ENCODE measurements at places on chromosomes 11 and 22.
A peak's percentile ranks its signal among the peaks of the same experiment; 100 is the strongest.

- DNase-seq: no peak
Measured at GRCh38 chr11:117231842-117232091, at the start of gene PCSK7. TSS of gene PCSK7 (minus strand) at chr11:117232073. CDS start at chr11:117229844, 2,229 bp downstream.

- no peak for DNase-seq
Measured at GRCh38 chr11:34787895-34788294, 128.3 kb downstream of the APIP start.

GRCh38 chr22:43407591-43407990 lies 4.2 kb upstream of the MPPED1 start:
- no peak for DNase-seq

GRCh38 chr11:24556693-24557092 lies 59.8 kb downstream of the LUZP2 start:
- DNase-seq: no peak

DNA sequence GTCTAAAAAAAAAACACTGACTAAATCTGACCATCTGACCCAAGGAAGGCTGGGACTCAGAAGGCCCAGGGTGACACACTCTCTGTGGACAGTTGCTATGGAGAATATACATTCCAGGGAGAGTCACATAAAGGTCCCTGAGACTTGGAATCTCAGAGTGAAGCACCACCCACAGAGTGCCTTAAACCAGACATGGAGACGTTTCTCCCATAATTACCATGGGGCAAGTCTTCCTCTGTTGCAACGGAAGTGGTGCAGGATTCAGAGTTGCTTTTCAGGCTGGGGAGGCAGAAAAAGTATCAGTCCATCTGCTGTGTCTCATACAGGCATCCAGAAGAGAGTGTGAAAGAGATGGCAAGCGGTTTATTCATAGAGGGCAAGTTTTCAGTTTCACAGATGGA lies 58.7 kb upstream of the SLN start:
- DNase-seq: no peak

DNA sequence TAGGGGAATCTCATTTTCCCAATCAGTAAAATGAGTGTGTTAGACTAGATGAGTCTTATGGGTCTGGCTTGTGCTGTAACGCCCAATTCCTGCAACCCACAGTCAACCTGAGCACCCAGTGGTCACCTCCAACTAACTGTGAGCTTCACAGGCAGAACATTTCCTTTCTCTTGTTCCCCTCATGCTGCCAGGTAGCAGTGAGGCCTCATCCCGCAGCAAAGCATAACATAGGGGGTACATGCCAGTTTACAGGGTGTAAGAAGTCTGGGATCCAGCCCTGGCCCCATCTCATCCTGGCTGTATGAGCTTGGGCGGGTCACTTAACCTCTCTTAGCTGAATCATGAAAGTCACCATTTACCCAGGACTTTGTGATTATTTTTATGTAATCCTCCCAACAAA lies 3.7 kb downstream of the EFEMP2 start:
- no peak for DNase-seq

DNA sequence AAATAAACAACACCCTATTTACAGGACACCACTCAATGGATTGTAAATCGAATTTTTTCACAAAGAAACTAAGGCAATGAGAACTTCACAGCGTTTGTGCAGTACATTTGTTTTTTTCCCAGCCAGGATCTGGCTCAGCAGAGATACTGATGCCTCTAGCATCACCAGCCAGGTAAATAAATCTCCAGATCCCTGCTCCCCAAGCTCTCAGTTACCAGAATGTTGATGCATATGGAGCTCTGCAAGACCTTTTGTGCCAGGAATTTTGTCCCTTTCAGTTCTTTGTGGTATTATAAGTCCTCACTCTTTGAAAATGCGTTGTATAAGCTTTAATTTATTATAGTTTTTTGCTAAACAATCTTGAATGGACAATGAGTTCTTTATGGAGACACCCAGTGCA lies 137.6 kb downstream of the MSANTD4 start:
- DNase-seq: no peak

- no peak for DNase-seq
Measured at GRCh38 chr11:92702805-92703448, 266.5 kb upstream of the MTNR1B start.

DNA sequence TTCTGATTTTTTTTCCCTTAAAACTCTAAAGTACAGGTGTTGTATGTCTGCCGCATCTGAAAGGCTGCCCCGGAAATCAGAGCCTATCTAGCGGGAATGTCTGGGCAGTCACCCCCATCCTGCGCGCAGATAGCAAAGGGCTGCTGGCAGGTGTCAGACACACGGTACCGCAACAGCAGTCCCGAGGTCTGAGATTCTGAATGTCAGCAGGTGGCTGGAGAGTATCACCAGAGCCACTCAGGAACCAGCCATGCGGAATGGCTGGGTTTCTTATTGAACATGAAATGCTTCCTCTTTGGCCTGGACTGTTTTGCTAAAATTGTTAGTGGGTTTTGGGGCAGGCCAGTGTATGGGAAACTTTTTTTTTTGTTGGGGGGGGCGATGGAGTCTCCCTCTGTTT lies 53.3 kb downstream of the CERK start:
- DNase-seq: no peak

GRCh38 chr22:48870436-48870835 lies 957.2 kb downstream of the BRD1 start:
- no peak for DNase-seq

DNA sequence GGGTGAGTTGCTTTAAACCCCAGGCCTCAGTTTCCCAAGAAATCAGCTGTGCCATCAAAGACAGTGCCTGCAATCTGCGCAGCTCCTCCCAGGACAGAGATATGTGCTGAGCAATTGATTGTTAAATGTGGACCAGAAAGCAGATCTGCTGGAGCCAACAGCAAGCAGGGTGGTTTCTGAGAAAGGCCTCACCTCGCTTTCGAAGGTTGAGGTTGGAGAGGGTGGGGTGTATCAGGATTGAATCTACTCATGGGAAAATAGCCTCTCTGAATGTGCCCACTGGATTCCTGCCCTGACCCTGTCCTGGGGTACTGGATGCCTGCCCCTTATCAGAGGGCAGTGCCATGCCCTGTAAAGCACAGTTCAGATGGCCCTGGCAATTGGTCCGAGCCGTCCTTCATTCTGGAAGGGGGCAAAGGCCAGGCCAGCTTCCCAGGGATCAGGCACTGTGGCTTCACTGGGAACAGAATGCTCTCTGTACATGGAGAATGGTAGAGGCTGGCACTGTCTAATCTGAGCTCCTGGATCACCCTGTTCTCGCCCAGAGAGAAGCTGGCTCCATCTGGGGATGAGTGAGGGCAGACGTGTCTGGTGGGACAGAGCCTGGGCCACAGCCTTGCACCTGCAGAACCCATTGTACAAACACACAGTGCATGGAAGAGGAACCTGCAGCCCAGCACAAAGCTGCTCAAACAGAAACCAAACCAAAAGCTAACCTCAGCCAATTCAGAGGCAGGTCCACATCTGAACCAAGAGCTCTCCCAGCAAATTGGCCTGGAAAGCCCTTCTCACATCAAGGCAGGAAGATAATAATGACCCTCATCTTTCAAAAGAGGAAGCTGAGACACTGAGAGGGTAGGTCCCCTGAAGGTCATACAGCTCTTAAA lies 15.2 kb downstream of the DHCR7 start:
- peak; percentile 67 for DNase-seq

GRCh38 chr11:2211113-2211971 lies 39.7 kb upstream of the TH start:
- no peak for DNase-seq

- DNase-seq: no peak
Measured at GRCh38 chr22:32590556-32590955, 115.9 kb downstream of the FBXO7 start.

DNA sequence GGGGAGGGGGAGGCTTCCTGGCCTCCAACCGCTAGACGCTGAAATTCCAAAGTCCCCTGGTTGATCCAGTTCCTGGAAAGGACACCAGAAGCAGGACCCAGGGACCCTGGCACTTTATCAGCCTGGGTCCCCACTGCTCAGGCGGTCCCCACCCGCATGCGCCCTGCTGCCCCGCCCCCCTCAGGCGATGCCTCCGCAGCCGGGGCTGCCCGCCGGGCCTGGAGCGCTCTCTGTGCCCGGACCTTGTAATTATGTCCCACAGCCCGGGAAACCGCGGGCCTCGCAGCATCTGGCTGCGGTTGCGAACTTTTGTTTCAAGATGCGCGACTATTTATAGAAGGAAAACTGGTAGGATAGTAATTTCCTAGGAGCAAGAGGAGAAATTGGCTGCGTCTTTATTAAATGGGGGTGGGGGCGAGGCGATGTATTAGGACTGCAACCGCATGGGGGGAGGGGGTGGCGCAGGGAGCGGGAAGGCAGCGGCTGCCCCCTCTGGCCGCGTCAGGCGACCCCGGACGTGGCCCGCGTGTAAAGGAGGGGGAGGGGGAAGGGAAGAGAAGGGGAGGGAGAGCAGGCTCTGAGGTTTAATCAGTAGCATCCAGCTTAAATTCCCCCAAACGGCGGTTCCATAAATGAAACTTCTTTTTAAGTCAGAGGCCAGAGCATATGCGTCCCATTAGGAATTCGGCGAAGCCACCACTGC lies 6.1 kb downstream of the WNT7B start:
- DNase-seq: no peak

GRCh38 chr22:20155330-20156041 lies 4.6 kb upstream of the CCDC188 start:
- peak; percentile 76 for DNase-seq

DNA sequence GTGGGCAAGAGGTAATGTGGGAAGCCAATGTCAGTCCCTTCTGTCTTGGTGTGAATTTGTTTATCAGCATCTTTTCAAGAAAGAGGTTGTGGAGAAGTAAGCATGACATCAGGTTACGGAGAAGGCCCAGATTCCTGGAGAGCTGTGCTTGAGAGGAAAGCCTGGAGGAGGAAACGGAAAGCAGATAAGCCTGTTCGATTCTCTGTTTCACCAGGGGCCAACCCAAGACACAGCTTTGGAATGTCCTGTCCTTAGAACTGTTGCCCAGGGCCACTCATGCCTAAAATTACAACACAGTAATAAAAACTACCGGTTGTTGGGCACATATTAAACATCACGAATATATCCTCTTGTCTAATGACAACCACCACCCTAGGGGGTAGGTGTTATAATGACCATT lies 148.5 kb downstream of the NAV2 start:
- no peak for DNase-seq

DNA sequence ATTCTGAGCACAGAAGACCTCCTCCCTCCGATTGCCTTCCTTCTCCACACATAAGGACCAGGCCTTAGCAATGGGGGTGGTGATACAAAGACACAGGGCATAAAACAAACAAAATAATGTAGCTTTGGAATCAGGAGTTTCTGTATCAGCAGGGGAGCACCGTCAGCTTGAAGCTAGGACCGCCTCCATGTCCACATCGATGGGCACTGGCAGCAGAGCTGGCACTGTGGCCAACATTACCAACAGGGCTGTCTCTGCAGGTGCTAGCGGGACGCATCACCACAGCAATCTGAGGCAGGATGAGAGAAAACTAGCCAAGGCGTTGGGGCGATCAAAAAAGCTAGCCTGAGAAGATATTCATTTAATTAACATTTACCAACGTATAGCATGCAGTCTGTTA lies 201.4 kb downstream of the MAML2 start:
- no peak for DNase-seq

GRCh38 chr11:86594746-86595145 lies 77.7 kb downstream of the ME3 start:
- DNase-seq: no peak

DNA sequence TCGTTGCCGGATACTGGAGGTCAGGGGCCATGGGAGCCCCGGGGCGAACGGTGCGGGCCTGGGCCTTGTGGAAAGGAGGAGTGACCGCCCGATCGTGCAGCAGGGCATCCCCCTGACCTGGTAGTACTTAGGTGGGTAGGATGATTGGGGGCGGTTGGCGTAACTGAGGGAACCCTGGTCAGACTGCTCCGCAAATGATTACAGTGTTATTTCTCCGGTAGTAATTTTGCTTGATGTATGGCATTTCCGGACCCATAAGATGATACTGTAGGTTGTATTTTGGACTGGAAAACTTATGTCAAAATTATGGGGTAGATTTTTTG lies 762 bp downstream of the MTMR3 start:
- DNase-seq: no peak

GRCh38 chr11:12243486-12243885 lies 133.1 kb downstream of the MICAL2 start:
- DNase-seq: no peak

DNA sequence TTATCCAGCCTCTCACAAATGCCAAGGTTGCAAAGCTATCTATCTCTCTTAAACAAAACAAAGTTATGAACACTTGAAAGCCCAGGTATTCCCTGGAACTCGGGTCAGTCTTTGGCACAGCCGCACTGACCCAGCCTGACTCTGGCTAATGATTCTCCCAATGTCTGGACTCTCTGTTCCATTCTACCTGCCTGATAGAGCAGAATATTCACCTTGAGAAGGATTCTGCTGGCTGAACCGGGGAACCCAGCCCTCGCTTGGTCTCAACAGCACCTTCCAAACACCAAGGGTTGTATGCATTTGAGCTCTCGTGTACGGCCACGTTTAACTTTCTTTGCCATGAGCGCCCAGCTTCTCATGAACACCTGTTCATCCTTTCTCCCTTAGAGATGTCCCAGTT lies 116.8 kb downstream of the ZBTB16 start:
- DNase-seq: no peak

DNA sequence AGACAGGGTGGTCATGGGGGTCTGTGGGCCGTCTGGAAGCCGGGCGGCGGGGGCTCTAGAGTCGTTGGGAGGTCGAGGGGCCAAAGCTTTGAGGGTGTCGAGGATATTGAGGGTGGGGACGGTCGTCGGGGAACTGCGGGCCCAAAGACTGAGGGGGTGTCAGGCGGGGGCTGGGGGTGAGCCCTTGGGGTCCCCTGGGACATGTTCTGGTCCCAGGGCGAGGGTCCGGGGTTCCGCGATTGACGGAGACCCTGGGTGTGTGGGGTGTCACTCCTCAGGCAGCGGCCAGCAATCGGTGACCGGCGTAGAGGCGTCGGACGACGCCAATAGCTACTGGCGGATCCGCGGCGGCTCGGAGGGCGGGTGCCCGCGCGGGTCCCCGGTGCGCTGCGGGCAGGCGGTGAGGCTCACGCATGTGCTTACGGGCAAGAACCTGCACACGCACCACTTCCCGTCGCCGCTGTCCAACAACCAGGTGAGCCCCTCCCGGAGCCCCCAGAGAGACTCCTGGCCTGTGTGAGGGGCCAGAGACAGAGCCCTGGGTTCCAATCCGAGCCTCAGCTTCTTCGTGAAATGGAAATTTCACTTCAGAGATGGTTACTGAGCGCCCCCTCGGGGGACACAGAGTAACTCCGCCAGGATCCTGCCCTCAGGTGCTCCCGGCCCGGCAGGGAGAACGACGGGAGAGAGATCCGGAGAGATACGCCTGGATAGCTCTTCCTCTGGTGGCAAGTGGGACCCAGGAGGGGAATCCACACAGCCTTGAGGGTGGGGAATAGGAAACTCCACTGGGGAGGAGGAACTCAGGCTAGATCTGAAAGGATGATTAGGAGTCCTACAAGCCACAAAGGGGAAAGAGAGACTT lies 714 bp downstream of the SDF2L1 start:
- DNase-seq: no peak

Measured in hypothalamus (tissue), 51 donors.